ENCODE measurements at places on chromosomes 4 and X.

DNA sequence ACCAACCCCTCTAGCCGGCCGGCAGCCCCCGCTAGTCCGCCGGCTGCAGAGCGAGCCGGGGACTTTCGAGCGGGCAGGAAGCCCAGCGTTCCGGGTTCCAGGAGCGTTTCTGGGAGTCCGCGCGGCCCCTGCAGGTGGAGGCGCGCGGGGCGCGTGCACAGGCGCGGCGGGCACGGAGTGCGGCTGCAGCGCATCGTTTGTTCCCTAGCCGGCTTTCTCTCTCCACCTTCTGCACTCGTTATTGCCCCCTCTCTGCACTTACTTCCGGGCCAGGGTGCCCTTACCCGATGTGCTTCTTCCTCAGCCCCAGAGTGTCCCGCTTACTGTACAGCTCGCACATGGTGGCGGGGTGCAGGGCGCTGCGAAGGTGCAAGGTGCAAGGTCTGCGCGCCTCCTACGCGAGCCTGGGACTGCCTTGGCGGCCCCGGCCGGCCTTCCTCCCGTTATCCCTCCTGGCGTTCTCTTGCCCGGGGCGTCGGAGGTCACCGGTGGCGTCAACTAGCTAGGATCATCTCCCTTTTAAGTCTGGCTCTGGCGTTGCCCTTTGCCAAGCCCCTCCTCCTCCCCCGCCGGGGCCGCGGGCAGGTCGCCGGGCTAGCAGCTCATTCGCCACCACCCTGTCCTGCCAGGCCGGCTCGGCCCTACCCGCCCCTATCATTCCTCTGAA lies at the start of gene ETNPPL:
ETNPPL (minus strand) TSS at position 495 of the 667 bp plus-strand sequence; CDS start at position 340, 155 bp downstream.
- no peak for DNase-seq

GRCh38 chrX:3143043-3143799 lies 102.0 kb downstream of the ARSF start:
- DNase-seq, result no peak

DNA sequence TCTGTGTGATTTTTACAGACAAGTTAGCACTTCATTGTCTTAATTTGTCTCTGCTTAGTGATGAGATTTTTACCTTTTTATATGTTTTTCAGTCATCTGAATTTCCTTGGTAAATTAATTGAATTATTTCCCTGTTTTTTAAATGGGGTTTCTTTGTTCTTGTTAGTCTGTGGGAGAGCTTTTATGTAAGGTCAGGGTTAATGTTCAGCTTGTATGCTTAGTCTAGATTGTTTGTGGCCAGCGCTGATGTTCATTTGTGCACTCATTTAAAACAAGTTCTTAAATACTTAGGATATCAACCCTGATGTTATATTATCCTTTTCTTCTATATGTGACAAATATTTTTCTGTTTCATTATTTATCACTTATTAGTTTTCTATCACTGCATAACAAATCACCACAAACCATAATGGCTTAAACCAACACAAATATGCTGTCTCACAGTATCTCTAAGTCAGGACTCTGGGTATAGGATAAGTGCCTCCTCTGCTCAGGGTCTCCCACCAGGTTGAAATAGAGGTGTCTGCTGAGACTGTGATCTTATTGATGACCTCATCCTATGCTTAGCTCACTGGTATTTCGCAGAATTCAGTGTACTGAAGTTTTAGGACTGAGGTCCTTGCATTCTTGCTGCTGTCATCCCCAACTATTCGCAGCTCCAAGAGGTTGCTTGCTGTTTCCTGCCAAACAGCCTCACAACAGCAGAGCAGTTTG lies 53.2 kb downstream of the ATP10D start:
- DNase-seq, result no peak

DNA sequence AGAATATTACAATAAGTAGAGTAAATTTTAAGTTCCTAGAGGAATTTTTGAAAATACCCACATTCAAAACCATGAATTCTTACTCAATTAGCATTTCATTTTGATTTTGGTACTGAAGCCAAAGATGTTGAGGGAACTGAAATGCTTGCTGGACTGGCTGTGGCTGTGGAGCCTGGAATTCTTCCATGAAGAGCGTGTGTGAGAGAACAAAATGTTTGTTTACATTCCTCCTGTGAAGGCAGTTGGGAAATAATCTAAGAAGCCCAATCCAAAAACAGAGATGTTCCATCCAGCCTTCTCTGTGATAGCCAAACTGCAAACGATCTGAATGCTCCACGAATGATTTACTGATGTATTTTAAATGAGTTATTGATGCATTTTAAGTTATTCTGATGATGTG lies 3.8 kb upstream of the ADH1B start:
- peak; percentile 10 for DNase-seq

DNA sequence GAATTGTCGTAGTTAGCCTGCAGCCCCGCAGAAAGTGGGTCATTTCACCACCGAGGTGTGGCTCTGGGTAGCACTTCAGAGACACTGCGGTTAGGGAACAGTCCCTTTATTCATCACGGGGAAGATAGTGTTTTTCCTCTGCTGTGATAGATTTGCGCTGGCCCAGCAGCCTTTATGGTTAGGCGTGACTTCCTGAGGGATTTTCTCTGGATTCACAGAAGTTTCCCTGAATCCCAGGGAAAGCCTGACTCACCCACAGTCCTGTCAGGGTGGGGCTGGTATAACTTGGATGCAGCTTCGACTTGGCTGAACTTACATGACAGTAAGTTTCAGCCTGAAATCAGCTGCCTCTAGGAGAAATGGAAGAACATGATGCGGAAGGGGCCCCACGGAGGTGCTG lies 196.3 kb upstream of the HHIP start:
- DNase-seq, result no peak

- no peak for DNase-seq
These were observed 379.3 kb upstream of the TENM3 start for GRCh38 chr4:181863856-181864255.

DNA sequence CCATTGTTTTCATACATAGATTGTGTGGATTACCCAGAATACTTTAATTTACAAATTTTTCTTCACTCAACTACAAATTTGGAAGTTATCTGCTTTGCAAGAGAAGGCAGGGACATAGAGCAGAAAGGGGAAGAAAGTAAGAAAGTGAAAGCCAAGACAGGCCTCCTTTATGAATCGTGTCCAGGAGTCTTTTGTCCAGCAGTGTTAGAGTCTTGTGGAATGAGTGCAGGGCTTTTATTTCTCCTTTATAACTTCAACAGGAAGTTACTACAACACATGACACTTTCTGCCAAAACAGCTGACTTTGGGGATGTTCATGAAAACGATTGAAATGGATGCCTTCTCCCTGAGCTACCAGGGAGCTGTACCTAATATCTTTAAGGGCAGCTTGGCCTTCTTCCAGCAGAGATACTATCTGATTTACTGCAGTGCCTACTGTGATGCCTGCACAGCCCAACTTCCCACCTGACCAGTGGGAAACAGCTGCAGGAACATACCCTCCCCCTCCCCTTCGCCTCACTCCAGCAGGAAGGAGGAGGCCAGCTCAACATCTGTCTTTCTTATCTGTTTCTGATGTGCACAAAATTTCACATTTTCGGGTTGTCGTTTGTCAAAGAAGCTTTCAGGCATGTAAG lies 557.7 kb upstream of the SLIT2 start:
- no peak for DNase-seq

GRCh38 chrX:50705042-50705441 lies 109.0 kb downstream of the SHROOM4 start:
- DNase-seq, result no peak

DNA sequence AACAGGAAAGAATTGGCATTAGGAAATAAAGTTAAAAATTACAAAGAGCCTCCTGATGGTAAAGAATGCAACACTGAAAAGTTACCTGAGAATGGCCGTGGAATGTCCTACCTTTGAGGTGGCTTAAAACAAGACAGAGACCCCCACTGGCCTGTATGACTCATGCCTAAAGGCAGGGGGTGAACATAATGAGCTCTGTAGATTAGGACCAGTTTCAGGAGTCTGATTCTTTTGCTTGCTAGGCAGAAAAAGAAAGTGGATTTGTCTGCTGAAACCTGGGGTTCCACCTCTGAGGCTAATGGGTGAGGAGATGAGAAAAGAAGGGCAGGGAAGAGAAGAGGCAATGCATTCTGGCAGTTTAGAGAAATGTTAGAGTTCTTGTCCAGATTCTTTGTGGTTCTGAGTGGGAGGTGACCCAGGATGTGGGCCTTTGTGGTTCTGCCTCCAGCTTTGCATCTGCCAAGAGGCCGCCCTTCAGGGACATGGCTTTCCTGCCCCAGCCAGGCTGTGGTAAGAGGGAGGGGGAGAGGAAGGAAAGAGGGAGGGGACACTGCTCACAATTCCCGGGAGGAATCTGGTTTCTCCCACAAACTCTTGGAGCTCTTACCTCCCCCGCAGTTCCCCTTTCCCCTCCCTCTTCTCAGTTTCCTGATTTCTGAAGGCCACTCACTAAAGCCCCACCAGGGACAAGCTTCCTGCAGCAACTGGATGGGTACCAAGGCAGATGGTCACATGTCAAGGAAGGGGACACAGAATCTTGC lies 109.6 kb downstream of the EFNB1 start:
- DNase-seq, result no peak

GRCh38 chr4:163587867-163588266 lies 93.4 kb downstream of the TMA16 start:
- no peak for DNase-seq

GRCh38 chrX:39772057-39772832 lies 325.5 kb downstream of the BCOR start:
- DNase-seq, result no peak

DNA sequence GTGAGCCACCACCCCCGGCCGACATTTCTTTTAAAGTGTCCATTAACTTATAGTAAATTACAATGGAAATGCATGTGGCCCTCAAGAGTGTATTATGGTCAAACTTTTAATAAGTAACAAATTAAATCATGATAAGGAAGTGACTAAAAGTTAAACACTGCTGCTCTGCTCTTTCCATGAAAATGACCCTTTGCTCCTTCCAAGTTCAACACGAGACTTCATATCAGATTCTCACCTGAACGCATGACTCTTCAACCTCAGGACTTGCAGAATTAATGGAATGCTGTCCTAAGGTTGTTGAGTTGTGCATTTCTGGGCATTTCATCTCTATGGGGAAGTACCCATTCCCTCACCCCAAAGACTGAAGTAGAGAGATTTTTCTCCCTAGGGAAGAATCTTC lies 27.1 kb downstream of the AWAT2 start:
- DNase-seq, result no peak

DNA sequence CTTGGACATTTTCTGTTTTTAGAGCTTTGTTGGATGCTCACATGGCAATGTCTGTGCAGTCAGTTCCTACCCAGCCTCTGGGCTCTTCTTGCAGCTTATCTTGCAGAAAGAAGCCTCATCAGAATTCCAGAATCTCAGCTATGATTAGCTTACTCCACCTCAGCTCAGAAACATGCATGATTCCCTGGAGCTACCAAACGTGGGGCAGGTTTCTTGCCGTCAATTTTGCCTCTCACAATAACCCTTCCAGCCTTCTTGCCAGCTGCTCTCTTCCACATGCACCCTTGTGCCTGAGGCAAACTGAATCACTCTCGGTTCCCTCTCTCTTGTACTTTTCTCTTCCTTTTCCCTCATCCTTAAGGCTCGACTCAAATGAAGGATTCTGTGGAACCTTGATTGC lies 141.4 kb downstream of the PTTG2 start:
- no peak for DNase-seq

Data from non-pigmented ciliary epithelial cell (primary cell).